Activated gamma-delta T cell (primary cell): ENCODE measurements at places on chromosomes 3 and 15.

DNA sequence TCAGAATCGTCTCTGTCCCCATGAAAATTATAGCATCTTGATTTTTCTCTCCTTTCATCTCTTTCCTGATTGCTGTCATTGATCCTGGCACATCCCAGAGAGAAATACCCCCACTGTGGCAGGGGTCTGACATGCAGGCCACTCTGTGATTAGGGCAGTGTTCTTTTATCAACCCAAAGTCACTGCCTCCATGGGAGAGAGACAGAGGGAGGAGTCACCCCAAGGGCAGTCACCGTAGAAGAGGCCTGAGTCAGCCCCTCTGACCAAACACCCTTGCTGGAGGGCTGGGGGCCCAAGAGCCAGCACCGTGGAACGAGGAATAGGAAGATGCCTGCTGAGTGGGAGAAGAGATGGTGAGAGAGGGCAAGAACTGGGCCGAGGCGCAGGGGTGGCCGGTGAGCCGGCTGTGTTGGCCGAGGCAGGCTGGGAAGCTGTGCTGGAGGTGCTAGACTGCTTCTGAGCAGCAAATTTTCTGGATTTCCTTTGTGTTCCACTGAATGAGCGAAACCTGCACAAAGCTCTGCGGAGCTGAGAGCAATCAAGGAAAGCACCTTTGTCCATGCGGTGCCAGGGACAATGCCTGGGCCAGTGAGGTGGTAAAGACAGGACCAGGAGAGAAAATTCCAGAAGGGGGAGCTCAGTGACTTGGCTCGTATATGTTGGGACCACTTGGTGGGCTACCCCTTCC lies 103.8 kb downstream of the ADCY5 start:
- DNase-seq = no peak

DNA sequence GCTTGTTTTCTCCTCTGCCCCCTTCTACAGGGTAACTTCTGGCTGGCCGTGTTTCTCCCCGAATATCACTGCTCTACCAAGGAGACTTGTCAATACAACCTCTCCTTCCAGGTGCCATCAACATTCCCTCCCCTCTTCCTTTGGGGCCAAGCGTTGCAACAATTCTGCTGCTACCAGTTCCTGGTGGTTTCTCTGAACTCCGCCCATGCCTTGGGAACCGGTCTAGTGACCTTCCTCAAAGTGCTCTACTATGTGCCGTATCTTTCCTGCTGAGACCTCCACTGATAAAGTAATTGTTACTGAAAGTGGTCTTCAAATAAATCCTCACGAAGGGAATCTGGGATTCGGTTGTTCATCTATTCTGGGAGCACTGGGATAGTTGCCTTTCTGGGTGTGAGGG lies 26.2 kb downstream of the PCSK6 start:
- no peak for DNase-seq

- DNase-seq = no peak
Observed at GRCh38 chr3:4680871-4681300, 187.7 kb downstream of the ITPR1 start.

DNA sequence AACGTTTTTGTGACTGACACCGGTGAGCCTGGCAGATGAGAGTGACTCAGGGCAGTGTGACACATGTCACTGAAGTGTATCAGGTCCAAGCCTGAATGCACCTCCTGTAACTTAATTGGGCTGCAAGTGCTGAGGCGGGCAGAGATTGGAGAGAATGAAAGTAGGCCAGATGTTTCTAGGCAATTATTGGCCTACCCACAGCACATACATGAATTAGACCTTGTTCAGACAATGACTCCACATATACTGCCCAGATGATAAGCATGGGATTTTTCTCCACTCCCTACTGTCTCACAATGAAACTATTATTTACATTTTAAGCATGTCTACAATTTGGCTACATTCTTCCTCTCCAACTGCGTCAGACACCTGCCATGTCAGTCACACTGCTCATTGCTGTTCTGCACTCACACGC lies 187.3 kb upstream of the ZNF385D start:
- no peak for DNase-seq

DNA sequence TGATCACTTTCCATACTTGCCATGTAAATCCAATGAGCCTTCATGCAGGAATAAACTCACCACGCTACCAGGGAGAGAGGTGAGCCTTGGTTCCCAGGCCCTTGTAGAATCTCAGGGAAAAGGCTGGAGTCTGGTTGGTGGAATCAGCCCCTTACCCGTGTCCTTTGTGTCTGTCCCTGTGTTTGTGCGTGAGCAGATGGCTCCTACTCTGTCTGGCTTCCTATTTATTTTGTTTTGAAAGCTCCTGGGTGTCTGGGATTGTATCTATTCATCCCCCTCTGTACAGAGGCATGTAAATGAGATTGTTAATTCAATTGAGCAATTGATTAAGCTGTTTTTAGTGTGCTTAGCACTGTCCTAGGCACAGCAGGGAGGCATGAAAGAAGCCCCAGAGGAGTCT lies 278.1 kb downstream of the THSD4 start:
- no peak for DNase-seq

DNA sequence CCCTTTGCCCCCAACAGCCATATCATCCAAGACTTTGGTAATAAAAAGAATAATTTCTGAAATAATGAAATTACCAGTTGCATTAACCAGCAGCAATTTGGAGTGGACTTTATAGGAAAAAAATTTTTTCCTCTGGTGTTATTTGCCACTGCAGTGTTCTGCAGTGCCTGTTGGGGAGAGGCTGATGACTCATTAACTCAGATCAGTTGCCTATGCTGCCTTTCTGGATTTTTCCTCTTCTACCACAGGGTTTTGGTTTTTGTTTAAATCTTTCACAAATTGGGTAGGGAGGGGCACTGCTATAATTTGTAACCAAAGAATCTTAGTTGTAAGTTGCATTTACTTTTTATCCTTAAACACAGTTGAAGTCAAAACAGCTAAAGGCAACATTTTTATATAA lies 22.7 kb downstream of the ATP6V1A start:
- no peak for DNase-seq
